Cortex of kidney (tissue), 1 donor: ENCODE measurements at places on chromosomes 7 and 10.

GRCh38 chr7:112723416-112723815 lies 66.8 kb downstream of the TMEM168 start:
- DNase-seq, result no peak

DNA sequence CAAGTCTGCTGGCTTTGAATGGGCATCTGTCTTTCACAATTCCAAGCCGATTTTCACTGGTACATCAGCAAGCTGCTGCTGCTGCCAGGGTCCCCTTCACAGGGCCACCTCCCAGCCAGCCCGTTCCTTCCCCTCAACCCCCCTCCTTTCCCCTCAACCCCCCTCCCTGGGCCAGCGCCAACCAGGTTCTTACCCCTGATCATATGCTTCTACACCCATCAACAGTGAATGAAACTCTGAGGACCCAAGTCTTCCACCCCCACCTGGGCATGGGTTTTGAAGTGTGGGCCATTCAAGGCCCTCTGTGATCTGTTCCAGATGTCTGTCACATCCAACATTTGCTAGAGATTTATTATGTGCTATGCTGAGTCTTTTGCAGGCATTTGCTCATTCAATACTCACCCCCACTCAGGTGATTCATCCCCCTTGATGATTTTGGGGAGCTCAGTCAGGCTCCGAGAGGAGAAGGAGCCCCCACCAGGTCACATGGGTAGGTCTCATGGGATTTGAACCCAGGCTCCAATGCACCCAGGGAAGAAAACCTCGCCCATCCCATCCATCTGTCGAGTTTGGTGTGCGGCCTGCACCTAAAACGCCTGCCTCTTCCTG lies 52.7 kb upstream of the FOXK1 start:
- no peak for DNase-seq

GRCh38 chr7:3867863-3868262 lies 566.8 kb downstream of the SDK1 start:
- DNase-seq, result no peak

DNA sequence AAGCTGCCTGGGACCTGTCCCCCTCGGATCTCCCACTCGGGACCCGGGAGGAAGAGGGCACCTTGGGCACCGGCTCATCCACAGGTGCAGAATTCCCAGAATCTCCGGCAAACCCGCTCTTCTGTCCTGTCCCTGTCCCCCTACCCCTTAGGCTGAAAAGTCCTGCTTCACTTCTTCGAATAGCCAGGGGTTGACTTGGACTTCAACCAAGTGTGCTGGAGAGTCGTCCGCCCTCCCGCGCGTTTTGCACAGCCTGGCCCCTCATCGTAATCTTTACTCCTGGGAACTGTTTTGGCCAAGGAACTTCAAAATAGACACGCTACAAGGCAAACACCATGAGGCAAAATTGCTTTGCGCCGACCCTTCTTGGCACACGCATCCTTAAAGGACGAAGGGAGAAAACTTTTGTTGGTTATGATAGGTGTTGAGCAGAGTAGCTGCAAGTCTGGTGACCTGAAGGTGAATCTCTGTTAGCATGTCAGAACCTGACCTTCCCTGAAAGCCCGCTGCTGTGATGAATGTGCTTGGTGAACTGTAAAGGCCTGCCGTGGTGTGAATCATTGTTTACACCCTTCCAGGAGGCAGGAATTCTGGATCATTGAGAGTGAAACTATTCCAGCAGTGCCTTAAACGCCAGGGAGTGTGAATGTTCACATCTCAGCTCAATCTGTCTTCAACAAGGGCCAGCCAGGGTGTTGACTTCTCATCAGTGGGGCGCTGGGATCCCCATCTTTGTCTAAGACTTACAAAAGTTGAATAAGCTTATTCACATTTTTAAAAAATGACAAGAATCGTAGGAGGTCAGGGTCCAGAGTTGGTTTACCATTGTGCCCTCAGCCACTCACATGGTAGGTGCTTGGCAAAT lies 589 bp upstream of the RAPGEF5 start:
- DNase-seq, result no peak

DNA sequence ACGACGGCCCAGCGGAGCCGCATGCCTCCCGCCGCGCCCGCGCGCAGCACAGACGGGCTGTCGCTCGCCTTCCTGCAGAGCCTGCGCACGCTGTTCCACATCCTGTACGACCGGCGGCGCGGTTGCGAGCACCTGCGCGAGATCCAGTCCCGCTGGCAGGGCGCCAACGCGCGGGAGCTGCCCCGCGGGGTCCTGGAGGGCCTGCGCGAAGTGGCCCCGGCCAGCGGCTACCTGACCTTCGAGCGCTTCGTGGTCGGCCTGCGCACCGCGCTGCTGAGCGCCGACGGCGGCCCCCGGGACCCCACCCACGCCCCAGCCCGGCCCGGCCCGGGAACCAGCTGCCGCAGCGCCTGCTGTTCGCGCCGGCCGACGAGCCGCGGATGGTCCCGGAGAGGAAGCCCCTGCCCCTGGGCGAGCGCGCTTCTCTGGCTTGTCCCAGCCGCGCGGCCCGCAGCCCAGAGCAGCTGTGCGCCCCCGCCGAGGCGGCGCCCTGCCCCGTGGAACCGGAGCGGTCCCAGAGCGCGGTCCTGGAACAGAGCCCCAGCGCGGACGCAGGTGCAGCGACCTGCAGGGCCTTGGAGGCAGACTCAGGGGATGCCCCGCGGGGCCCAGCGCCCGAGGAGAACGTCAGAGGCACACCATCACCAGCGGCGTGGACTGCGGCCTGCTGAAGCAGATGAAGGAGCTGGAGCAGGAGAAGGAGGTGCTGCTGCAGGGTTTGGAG lies 25.3 kb upstream of the ZNF716 start:
- no peak for DNase-seq

- no peak for DNase-seq
Observed at GRCh38 chr7:120064565-120064964, 208.4 kb upstream of the KCND2 start.
